EL (cell line): ENCODE measurements at places on chromosomes 5 and 9.
A peak's percentile ranks its signal among the peaks of the same experiment; 100 is the strongest.

DNA sequence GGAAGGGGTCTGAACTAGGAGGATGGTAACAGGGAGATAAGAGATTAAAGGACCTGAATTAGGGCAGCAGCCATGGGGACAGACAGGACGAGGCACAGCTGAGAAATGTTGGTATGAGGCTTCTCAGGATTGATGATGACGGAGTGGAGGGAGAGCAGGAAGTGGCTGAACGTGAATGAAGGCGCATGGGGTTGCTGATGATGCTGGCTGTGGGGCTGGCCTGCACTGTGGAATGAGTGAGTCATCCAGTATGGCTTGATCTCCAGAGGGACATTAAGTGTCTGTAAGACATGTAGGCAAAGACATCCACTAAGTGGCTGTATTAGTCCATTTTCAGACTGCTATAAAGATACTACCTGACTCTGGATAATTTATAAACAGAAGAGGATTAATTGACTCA, 256.4 kb downstream of the ICE1 start:
- DNase-seq: no peak

GRCh38 chr9:137253717-137254623, 1.2 kb upstream of the NELFB start:
- no peak for DNase-seq

- DNase-seq: no peak
Observed at GRCh38 chr5:16685069-16685468, 68.3 kb upstream of the RETREG1 start.

GRCh38 chr9:69223605-69224004, 49.5 kb downstream of the TJP2 start:
- peak; percentile 83 for DNase-seq

- no peak for DNase-seq
Observed at GRCh38 chr9:11749396-11749795, 943.8 kb upstream of the TYRP1 start.

DNA sequence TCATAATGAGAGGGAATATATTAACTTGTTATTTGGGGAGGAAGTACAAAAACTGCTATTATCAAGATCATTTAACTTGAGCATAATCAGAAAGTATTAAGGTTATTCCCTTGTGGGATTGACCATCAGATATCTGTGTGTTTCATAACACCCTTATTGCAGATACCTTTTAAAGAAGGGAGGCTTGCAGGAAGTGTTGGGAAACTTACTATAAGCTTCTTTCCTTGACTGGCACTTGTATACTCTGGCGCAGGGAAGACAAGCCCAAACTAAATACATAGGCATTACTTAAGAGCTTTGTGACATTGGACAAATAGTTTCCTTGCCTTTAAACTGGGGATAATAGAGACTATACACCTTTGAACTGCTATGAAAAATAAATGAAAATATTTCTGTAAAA, 50.9 kb downstream of the PIK3R1 start:
- no peak for DNase-seq

DNA sequence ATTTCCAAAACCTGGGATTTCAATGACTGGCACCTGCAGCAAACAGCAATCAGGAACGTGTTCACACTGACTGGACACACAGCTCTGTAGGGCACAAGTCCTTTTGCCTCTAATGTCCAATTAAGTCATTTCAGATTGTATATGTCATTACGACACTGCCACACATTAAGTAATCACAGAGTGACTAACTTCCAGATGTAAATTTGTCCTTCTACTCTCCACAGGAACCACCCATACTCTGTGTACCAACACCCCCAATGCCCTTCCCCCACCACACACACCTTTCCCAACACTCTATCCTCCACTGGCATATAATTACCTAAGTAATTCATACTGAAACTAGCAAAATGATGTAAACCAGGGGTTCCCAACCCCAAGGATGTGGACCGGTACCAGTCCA, 30.5 kb downstream of the LARS1 start:
- no peak for DNase-seq

DNA sequence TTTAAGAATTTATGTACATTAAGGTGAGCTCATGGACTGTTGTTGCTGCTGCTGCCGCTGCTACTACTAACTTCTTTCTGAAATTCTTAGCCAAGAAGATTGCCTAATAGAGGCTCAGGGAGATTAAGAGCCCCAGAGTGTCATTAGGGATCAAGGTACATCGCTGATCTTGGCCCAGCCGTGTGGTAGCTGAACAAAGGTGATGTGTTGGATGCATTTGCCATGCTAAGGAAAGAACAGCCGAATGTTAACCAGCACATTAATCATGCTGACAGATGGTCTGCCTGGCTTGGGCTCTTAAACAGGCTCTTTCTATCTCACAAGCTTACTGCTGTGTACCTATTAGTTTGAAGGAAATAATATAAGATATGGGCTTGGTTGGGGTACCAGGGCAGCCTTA, 137.1 kb downstream of the KCTD16 start:
- DNase-seq: no peak

- DNase-seq: no peak
Observed at GRCh38 chr5:36264202-36264760, 22.6 kb upstream of the NADK2 start.

GRCh38 chr9:120109242-120109641, 470.7 kb downstream of the CDK5RAP2 start:
- DNase-seq: peak; percentile 4

DNA sequence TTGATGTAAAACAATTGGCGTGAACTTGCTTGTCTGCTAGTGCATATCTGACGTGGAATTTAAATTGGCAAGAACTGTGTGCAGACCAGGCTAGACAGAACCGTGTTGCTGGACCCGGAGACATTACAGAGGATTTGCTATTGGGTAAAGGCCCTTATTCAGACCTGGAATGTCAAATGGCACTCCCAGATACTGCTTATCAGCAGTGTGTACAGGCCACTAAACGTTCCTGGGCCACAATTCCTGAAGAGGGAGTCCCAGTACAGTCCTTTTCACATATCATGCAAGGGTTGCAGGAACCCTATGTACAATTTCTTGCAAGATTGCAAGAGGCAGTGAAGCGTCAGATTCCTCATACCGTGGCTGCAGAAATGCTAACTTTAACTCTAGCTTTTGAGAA, 13.5 kb upstream of the MCCC2 start:
- DNase-seq: no peak
